Neural progenitor cell (in vitro differentiated cells): ENCODE measurements at places on chromosomes 7 and 10. TPM values are rescaled to one million over a fixed set of nuclear protein-coding genes. Genes with fewer than 3 reads are reported as not detected.

DNA sequence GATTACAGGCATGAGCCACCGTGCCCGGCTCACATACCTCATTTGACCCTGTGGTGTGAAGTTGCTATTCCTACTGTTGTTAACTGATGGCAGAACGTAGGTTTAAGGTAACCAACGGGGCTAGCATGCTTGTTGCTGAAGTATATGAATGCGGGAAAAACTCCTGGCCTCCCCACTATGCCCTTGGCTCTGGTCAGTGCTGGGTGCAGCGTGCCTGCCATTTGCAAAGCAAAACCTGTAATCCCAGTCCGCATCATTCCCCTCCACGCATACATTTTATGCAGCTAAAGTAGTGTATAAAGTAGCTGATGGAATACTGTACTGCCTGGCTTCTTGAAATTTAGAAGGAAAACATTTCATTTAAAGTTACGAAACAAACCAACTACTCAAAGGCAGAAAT lies 273.3 kb downstream of the SDK1 start:
- DNase-seq, result no peak
- no peaks in the 10 kb centered on the region for H3K36me3 ChIP-seq
- no peaks in the 10 kb centered on the region for H3K27me3 ChIP-seq
- peaks cover 11% of the 10 kb centered on the region for H3K4me1 ChIP-seq
- no peak overlapping the region for H3K4me3 ChIP-seq

GRCh38 chr10:6892864-6893263 lies 312.8 kb upstream of the PRKCQ start:
- H3K27ac ChIP-seq, result no peak overlapping the region
- H3K27me3 ChIP-seq, result no peaks in the 10 kb centered on the region
- no peaks in the 10 kb centered on the region for H3K36me3 ChIP-seq
- no peak overlapping the region for H3K4me3 ChIP-seq
- no peak for DNase-seq

ASZ1 gene
- not detected in 2 replicates for total RNA-seq

GRCh38 chr10:124278356-124278755 lies 140.4 kb downstream of the OAT start:
- H3K27ac ChIP-seq, result no peak overlapping the region
- no peak for DNase-seq
- no peaks in the 10 kb centered on the region for H3K27me3 ChIP-seq
- H3K4me3 ChIP-seq, result no peak overlapping the region
- H3K4me1 ChIP-seq, result no peaks in the 10 kb centered on the region

DNA sequence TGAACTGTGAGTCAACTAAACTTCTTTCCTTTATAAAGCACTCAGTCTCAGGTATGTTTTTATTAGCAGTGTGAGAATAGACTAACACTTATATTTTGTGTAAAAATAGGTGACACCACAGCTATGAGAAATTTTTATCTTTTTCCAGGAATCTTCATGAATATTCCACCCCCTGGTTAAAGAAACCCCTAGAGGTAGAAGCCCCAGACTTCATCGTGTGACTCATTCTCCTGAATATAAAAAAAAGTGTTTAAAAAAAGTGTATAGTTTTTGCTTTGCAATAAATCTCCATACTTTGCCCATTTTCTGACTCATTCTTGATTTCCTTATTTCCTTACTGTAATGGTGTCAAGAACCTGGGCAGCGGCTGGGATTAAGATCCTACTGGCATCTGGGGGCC lies 667.6 kb upstream of the CELF2 start:
- H3K27ac ChIP-seq, result no peak overlapping the region
- H3K36me3 ChIP-seq, result no peaks in the 10 kb centered on the region
- no peak for DNase-seq
- no peak overlapping the region for H3K4me3 ChIP-seq

LRRN3 gene
- total RNA-seq, result 1.7 and 2.4 TPM in 2 replicates

GRCh38 chr10:108911814-108912541 lies 1011.3 kb downstream of the XPNPEP1 start:
- peak; percentile 93 for DNase-seq
- H3K27ac ChIP-seq, result no peak overlapping the region
- peak overlapping the region; percentile 81 for H3K4me3 ChIP-seq
- peaks cover 16% of the 10 kb centered on the region for H3K4me1 ChIP-seq

DPP6 gene
- 0.39 and 0.90 TPM in 2 replicates for total RNA-seq

MMP21 gene
- total RNA-seq, result not detected in 2 replicates

- no peak overlapping the region for H3K27ac ChIP-seq
- no peaks in the 10 kb centered on the region for H3K36me3 ChIP-seq
- H3K4me1 ChIP-seq, result no peaks in the 10 kb centered on the region
- no peak overlapping the region for H3K4me3 ChIP-seq
These were observed 32.4 kb upstream of the VKORC1L1 start for GRCh38 chr7:65840446-65840845.

DNA sequence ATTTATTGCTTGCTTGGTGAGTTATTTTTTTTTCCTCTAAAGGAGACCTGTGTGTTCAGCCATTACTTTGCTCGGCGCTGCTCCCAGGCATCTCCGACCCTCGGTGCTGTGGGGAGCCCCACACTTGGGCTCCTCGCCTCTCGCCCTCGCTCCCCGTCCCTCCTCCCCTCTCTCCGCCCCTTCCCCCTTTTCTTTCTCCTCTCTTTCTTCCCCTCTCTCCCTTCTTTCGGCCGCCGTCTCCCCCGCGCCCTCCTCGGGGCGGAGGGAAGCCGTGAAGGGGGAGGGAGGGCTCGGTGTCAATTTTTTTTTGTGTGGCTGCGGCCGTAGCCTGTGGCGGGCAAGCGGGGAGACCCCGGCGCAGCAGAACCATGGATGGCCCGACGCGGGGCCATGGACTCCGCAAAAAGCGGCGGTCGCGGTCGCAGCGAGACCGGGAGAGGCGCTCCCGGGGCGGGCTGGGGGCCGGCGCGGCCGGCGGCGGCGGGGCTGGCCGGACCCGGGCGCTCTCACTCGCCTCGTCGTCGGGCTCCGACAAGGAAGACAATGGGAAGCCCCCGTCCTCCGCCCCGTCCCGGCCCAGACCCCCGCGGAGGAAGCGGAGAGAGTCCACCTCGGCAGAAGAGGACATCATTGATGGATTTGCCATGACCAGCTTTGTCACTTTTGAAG lies 1.1 kb downstream of the AUTS2 start:
- H3K4me3 ChIP-seq, result peak overlapping the region; percentile 99
- DNase-seq, result peak; percentile 70
- no peaks in the 10 kb centered on the region for H3K36me3 ChIP-seq
- H3K27me3 ChIP-seq, result peaks cover 80% of the 10 kb centered on the region

- H3K36me3 ChIP-seq, result no peaks in the 10 kb centered on the region
- no peaks in the 10 kb centered on the region for H3K27me3 ChIP-seq
- H3K4me3 ChIP-seq, result no peak overlapping the region
- no peaks in the 10 kb centered on the region for H3K4me1 ChIP-seq
These were observed 861.5 kb downstream of the ANKRD7 start for GRCh38 chr7:119086026-119086425.

- no peak overlapping the region for H3K4me3 ChIP-seq
- no peaks in the 10 kb centered on the region for H3K36me3 ChIP-seq
- no peak overlapping the region for H3K27ac ChIP-seq
- no peak for DNase-seq
These were observed 111.7 kb downstream of the TMEM130 start for GRCh38 chr7:98758157-98758556.

ERVW-1 gene
- not detected in 2 replicates for total RNA-seq

- no peaks in the 10 kb centered on the region for H3K4me1 ChIP-seq
- H3K36me3 ChIP-seq, result no peaks in the 10 kb centered on the region
- H3K27me3 ChIP-seq, result no peaks in the 10 kb centered on the region
- DNase-seq, result peak; percentile 57
- H3K27ac ChIP-seq, result no peak overlapping the region
- H3K4me3 ChIP-seq, result no peak overlapping the region
These were observed 4.3 kb upstream of the AKR1C3 start for GRCh38 chr10:5089865-5090264.

- H3K27me3 ChIP-seq, result no peaks in the 10 kb centered on the region
- H3K4me1 ChIP-seq, result no peaks in the 10 kb centered on the region
- H3K4me3 ChIP-seq, result no peak overlapping the region
These were observed 18.0 kb downstream of the NDUFB2 start for GRCh38 chr7:140714331-140715040.

- H3K4me3 ChIP-seq, result no peak overlapping the region
- H3K27me3 ChIP-seq, result peaks cover 31% of the 10 kb centered on the region
- DNase-seq, result no peak
- H3K27ac ChIP-seq, result no peak overlapping the region
- H3K4me1 ChIP-seq, result no peaks in the 10 kb centered on the region
These were observed 29.0 kb upstream of the EBLN1 start for GRCh38 chr10:22246680-22247391.

FGFR2 gene
- 76.3 and 99.1 TPM in 2 replicates for total RNA-seq

DNA sequence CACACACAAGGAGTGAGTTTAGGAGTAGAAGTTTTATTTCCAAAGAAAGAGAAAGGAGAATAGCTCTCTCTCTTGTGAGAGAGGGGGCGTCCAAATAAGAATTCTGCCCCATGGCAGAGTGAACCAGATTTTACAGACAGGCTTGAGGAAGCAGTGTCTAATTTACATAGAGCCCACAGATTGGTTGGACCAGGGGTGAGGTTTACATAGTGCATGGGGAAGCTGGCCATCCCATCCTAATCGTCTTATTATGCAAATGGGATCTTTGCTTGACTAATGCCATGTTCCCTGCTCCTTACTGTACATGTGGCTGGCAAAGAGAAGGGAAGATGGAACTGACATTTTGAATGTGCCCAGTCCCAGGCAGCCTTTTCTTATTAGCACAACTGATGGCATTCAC lies 60.0 kb upstream of the ACSM6 start:
- DNase-seq, result no peak
- H3K27me3 ChIP-seq, result no peaks in the 10 kb centered on the region
- no peaks in the 10 kb centered on the region for H3K4me1 ChIP-seq
- H3K4me3 ChIP-seq, result no peak overlapping the region
- H3K27ac ChIP-seq, result no peak overlapping the region

GRCh38 chr10:103854686-103855391 lies 537 bp downstream of the SH3PXD2A start:
- peaks cover 18% of the 10 kb centered on the region for H3K4me1 ChIP-seq
- H3K27me3 ChIP-seq, result peaks cover 69% of the 10 kb centered on the region
- DNase-seq, result peak; percentile 63
- no peaks in the 10 kb centered on the region for H3K36me3 ChIP-seq
- no peak overlapping the region for H3K27ac ChIP-seq

GRCh38 chr7:70142247-70142932 lies 544.1 kb downstream of the AUTS2 start:
- DNase-seq, result no peak
- no peaks in the 10 kb centered on the region for H3K4me1 ChIP-seq
- no peaks in the 10 kb centered on the region for H3K36me3 ChIP-seq
- no peak overlapping the region for H3K27ac ChIP-seq

DNA sequence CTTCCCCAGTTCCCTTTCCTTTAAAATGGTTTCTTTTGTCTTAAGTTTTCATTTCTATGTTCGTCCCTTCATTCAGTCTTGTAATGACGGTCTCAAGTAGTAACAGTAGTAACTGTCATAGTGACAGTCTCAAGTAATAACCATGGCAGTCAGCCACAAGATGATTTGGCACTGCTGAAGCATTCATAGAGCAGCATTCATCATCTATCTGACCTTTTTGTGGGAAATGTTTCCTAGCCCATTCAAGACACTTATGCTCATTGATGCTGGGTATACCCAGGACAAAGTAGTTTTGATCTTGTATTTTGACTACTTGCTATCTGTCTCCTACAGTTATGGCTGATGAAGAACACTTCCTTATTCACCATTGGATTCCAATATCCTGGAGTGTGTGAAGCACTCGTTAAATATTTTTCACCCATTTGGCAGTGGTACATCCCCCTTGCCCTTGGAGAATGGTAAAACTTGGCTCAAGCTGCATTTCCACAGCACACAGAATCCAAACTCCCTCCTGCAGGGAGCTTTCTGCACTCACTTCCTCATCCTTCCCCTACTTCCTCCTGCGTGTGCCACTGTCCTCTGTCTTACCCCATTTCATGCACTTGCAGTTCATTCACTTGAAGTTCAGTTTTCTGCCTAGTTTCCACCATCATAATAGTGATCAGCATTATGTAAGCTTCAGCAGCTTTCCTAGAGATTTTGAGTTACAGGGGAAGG lies 19.0 kb downstream of the GIMAP4 start:
- H3K4me1 ChIP-seq, result no peaks in the 10 kb centered on the region
- H3K4me3 ChIP-seq, result no peak overlapping the region
- H3K27ac ChIP-seq, result no peak overlapping the region
- H3K27me3 ChIP-seq, result no peaks in the 10 kb centered on the region

GRCh38 chr7:36726311-36726710 lies 2.0 kb upstream of the AOAH start:
- DNase-seq, result no peak
- H3K4me1 ChIP-seq, result peaks cover 16% of the 10 kb centered on the region
- peaks cover under 1% of the 10 kb centered on the region for H3K36me3 ChIP-seq
- H3K27me3 ChIP-seq, result no peaks in the 10 kb centered on the region
- H3K27ac ChIP-seq, result no peak overlapping the region

- no peaks in the 10 kb centered on the region for H3K36me3 ChIP-seq
- peak; percentile 87 for DNase-seq
- no peaks in the 10 kb centered on the region for H3K4me1 ChIP-seq
- H3K27me3 ChIP-seq, result no peaks in the 10 kb centered on the region
These were observed 49.6 kb upstream of the SMNDC1 start for GRCh38 chr10:110354322-110354766.

CALML3 gene
- not detected in 2 replicates for total RNA-seq

- H3K4me1 ChIP-seq, result peaks cover 11% of the 10 kb centered on the region
- peaks cover 57% of the 10 kb centered on the region for H3K27me3 ChIP-seq
- no peak for DNase-seq
- no peaks in the 10 kb centered on the region for H3K36me3 ChIP-seq
- H3K4me3 ChIP-seq, result no peak overlapping the region
These were observed 2.0 kb downstream of the PRR15 start for GRCh38 chr7:29565634-29565981.

DNA sequence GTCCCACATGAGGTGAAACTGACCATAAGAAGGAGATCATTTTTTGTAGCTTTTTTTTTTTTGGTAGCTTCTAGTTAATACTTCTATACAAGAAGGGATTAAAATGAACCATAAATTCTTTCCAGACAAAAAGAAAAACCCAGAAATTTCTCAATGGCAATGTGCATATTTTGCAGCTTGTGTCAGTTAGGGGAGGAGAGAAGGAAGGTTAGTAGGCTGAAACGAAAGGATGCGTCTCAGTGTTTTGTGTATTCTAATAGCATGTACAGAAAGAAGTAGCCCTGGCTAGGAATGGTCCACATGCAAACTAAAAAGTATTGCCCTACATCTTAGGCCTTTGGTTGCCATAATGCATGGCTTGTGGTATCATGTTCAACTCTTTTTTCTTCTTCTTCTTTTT lies 90.6 kb downstream of the CACNB2 start:
- H3K27me3 ChIP-seq, result no peaks in the 10 kb centered on the region
- H3K4me3 ChIP-seq, result no peak overlapping the region
- peaks cover 15% of the 10 kb centered on the region for H3K4me1 ChIP-seq
- no peaks in the 10 kb centered on the region for H3K36me3 ChIP-seq
- H3K27ac ChIP-seq, result no peak overlapping the region

DNA sequence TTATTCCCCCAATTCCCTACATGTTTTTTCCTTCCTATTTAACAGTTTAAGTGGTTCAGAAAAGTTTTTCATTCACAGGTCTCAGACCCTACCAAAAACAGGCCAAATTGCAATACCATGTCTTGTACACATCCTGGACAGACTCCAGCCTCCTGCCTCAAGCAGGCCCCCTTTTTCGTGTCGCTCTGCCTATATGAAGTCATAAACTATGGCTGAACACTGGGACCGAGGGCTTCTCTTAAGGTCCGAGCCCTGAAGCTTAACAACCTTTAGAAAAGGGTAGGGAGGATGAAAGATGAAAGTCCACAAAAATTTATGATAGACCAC lies 1.4 kb downstream of the FBXW4 start:
- H3K36me3 ChIP-seq, result no peaks in the 10 kb centered on the region
- no peaks in the 10 kb centered on the region for H3K27me3 ChIP-seq
- H3K4me1 ChIP-seq, result peaks cover 53% of the 10 kb centered on the region
- peak overlapping the region; percentile 75 for H3K27ac ChIP-seq
